ENCODE measurements at places on chromosomes 1 and 21.

DNA sequence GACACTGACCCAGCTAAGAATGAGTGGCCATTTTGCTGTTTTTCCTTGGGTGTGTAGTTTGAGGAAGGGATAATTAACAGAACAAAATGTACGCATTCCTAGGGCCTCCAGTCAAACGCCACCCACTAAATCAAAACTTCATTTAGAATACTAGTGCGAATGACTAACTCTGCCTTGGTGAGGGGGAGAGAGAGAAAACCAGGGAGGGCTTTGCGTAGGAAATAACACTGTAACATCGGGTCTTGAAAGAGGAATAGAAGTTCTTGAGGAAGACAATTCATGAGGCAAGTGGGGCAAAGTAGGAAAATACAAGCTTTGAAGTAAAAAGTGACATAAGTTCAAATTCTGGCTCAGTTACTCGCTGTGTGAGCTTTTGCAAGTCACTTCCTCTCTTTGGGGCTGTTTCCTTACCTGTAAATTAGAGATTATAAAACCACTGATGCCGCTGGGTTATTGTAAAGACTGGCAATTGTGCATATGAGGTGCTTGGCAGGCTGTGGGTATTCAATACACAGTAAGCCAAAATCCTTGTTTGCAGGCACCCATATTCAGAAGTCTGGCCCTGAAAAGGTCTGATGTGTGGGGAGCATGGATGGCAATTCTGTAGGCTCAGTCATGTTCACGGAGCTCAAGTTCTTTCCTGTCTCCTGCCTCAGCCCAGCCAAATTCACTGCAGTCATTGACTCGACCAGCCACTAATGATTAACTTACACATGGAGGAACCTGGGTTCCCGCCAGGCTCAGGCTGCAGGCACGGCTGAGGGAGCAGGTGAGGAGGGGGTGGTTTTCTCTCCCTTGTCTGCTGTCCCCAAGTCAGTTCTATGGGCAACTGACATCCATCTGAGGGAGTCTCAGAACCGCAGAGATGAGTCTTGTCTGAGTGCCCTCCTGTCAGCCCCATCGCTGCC is 140.3 kb upstream of the CSF3R start:
- DNase-seq = no peak

DNA sequence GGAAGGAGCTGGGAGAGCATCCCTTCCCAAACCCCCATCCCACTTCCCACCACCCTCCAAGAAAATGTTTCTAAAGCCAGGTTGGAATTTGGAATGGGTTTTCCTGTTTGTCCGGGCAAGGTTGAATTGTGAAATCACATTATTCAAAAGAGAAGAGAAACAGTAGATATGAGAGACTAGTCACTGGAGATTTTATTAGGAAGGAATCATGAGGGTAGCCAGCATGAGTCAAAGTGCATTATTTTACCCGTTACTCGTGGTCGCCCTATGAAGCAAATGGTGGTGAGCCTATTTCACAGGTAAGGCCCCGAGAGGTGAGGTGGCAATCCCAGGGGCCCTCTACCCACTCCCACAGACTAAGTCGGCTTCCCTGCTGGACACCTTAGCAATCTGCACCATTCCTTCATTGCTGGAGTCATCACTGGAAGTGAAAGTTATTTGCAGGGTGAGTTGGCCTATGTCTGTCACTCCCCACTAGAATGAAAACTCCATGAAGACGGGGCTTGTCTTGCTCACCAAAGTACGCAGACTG is 52.8 kb downstream of the TOMM20 start:
- no peak for DNase-seq

GRCh38 chr21:30194701-30195299 is 21.1 kb downstream of the CLDN8 start:
- DNase-seq = peak; percentile 17

DNA sequence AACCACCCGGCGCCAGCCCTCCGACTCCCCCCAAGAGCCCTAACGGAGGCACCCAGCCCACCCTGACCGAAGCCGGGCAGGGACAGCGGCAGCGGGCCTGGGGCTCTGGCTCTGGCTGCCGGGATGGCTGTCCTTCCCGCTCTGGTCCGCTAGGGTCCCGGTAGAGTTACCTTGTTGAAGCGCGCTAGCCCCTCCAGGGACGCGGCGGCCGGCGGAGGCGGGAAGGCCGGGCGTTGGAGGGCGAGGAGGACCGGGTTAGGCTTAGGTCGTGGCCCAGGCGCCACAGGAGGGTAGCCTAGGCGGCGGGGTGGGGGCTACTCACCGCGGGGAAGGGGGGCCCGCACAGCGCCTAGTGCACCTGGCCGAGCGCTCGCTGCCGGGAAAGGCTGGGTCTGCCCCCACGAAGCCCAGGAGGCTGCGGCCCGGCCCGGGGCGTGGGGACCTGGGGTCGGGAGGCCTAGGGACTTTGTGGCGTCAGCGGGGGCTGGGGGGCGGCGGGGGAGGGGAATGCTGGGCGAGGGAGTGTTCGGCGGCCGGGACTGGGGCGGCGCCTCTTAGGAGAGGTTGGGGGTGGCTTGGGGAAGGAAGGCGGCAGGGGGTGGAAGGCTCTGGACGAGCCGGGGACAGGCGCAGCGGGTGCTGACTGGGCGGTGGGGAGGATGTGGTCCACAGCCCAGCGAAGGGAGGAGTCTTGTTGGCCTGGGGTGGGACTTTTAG is at the start of gene TRIM17:
Gene TRIM17, minus strand, starts transcription at position 645 of the 717 bp plus-strand sequence. CDS start 1,789 bp downstream, outside the sequence.
- no peak for DNase-seq

- no peak for DNase-seq
Observed at GRCh38 chr1:13929313-13929712, 229.3 kb downstream of the PRDM2 start.

GRCh38 chr21:34838956-34839820 is 170.4 kb downstream of the CLIC6 start:
- DNase-seq = peak; percentile 58

GRCh38 chr1:15985611-15986297 is 9.9 kb upstream of the ZBTB17 start:
- no peak for DNase-seq

- no peak for DNase-seq
Observed at GRCh38 chr1:241263346-241263745, 93.7 kb downstream of the RGS7 start.

DNA sequence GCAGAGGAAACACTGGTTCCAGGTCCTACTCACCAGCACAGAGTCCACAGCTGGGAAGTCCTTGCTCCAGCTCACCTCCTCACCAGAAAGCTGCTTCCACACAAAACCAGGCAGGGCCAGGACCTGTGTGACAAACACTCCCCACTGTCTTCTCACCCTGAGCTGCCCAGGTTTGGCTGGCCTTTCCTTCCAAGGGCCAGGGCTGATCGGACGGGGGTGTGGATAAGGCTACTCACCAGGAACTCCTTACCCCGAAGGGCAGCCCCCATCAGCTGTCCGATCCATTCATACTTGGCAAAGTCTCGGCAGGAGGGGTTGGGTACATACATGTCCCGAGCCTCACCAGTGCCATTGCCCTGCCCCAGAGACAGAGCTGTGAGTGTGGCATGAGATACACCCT is 5.4 kb downstream of the HECTD3 start:
- DNase-seq = no peak

DNA sequence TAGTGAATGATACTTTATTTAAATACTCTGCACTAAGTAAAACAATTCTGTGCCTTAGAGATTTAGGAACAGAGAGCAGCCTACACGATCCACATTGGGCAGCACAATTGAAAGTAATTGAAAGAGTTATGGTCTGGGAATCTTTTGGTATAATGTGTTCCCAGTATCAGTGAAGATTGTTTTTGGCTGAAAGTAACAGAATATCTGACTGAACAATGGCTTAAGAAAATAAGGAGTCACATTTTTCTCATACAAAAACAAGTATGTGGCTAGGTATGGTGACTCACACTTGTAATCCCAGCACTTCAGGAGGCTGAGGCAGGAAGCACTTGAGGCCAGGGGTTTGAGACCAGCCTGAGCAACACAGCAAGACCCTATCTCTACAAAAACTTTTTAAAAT is 306.2 kb downstream of the NFIA start:
- no peak for DNase-seq

DNA sequence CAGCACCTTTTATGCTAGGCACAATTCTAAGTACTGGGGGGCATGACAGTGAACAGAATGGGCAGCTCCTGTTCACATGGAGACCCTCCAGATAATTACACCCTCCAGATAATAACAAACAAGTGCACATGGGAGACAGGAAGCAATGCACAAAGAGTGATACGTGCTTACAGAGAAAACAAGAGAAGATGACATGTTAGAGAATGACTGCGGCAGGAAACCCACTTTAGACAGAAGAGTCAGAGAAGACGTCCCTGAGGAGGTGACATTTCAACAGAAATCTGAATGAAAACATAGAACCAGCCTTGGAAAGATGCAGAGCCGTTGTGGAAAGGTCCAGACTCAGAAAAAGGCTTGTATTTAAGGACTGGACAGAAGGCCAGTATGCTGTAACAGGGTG is 54.7 kb upstream of the ARTN start:
- no peak for DNase-seq

GRCh38 chr1:15948091-15948591 is 27.8 kb downstream of the ZBTB17 start:
- no peak for DNase-seq

- DNase-seq = no peak
Observed at GRCh38 chr1:6460301-6461050, 5.5 kb downstream of the TNFRSF25 start.

- no peak for DNase-seq
Observed at GRCh38 chr1:4172644-4173599, 272.9 kb upstream of the C1orf174 start.

DNA sequence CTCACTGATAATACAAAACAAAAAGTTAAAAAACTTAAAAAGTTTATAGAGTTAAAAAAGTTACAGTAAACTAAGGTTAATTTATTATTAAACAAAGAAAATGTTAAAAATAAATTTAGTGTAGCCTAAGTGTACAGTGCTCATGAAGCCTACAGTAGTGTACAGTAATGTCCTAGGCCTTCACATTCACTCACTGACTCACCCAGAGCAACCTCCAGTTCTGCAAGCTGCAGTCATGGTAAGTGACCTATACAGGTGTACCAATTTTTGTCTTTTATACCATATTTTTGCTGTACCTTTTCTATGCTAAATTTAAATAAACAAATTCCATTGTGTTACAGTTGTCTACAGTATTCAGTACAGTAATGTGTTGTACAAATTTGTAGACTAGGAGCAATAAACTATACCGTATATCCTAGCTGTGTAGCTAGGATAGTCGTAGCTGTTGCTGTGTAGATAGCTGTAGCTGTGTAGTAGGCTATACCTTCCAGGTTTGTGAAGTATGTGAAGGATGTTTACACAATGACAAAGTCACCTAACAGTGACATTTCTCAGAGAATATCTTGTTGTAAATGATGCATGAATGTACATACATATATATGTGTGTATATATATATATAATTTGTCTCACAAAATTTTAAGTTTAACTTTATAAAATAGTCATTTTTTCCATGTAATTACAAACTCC is 140.2 kb downstream of the TGFB2 start:
- no peak for DNase-seq

DNA sequence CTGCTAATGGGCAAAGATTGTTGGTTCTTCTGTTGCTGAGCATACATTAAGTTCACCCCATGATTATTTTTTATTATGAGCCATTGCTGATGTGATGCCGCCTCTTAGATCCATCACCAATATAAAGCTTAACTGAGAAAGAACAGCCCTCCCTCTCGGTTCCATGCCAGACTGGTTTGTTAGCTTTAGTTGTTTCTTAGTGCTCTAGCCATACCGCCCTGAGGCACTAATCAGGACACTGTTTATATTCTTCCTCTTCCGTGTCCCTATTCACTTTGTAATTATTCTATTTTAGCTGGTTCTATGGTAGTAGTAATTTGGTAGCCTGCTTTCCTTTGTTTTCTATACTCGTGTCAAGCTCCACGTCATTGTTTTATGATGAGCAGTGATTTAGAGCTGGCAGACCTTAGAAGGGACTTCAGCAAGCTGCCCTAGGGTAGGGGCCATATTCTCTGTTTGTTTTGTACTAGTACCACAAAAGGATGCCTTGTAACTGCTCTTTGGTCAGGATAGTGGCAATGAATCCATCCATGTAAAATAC is 27.3 kb upstream of the PDPN start:
- DNase-seq = no peak

- DNase-seq = no peak
Observed at GRCh38 chr1:164703463-164703862, 144.5 kb downstream of the PBX1 start.

- DNase-seq = no peak
Observed at GRCh38 chr1:32345289-32345827, 9.3 kb upstream of the MARCKSL1 start.

GRCh38 chr1:3116560-3116959 is 47.6 kb downstream of the PRDM16 start:
- DNase-seq = no peak

DNA sequence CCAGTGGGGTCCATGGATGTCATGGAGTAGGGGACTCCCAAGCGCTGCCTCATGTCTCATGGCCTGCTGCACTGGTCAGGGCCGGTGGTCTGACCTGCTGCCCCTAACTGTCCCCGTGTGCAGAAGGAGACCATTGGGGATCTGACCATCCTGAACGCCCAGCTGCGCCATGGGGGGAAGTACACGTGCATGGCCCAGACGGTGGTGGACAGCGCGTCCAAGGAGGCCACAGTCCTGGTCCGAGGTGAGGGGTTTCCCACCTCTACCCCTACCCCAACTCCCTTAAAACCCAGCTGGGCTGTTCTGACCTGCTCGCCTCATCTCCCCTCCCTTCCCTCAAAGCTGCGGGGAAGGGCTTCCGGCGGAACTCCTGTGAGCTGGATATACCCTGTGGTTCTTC is 18.6 kb downstream of the TMEM81 start:
- DNase-seq = no peak

DNA sequence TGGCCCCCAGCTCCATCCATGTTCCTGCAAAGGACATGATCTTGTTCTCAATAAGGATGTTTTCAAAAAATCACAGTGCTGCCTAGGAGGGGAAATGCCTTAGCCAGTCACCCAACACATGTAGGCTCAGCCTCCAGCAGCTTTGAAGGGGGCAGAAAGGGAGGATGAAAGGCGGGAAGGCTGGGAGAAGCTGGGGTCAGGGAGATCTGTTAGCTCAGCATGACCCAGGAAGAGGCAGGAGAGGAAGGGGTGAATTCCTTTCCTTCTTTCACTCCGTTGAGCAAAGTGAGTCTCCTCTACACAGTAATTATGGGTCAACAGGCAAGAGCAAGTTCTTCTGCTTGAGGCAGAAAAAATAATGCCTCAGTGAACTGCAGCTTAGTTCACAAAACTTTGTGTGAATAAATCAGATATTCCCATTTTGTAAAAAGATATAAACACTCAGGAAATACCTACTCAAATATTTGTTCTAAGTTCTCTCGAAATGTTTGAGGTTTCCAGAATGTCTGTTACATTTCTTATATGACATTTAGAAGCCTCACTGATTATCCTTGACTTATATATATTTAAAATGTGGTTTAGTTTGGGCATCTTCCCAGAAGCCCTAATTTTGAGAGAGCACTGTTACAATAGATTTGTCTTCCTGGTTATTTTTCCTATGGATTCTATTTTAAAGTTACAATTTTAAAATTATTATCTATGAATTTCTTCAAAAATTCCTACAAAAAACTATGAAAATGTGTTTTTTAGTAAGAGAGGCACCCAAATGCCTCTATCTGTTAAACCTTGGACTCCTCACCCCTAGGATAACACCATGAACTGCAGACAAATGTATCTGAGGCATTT is 116.8 kb downstream of the KCNJ6 start:
- DNase-seq = no peak

All from inflammatory macrophage (primary cell).